ENCODE measurements at places on chromosomes 7 and 10. TPM values are rescaled to one million over a fixed set of nuclear protein-coding genes. Genes with fewer than 3 reads are reported as not detected.

- no peaks in the 10 kb centered on the region for H3K27me3 ChIP-seq
- no peaks in the 10 kb centered on the region for H3K4me1 ChIP-seq
- no peaks in the 10 kb centered on the region for H3K36me3 ChIP-seq
- DNase-seq = no peak
- no peak overlapping the region for H3K4me3 ChIP-seq
Observed at GRCh38 chr10:67722113-67722512, 26.1 kb upstream of the CTNNA3 start.

DNA sequence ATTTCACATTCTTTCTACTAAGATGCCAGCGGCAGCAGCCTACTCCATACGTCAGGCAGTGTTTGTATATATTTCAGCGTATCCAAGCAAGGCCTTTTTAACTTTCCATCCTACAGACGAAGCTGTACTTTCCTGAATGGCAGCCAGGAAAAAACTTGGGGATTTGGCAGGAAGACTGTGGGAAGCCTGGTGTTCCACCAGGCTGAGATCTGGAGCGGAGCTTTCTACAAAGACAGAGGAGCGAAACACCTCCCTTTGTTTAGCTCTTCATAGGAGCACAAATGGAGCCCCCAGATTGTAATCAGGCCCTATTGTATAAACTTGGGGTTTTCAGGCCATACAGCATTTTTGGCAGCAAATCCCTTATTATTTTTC is 143.8 kb downstream of the TES start:
- no peaks in the 10 kb centered on the region for H3K27me3 ChIP-seq
- H3K4me1 ChIP-seq = peaks cover 57% of the 10 kb centered on the region
- H3K4me3 ChIP-seq = peak overlapping the region; percentile 29
- peak overlapping the region; percentile 82 for H3K27ac ChIP-seq
- H3K36me3 ChIP-seq = no peaks in the 10 kb centered on the region
- no peak for DNase-seq

- peak; percentile 92 for DNase-seq
- H3K4me1 ChIP-seq = peaks cover 56% of the 10 kb centered on the region
- H3K27me3 ChIP-seq = peaks cover 46% of the 10 kb centered on the region
- peak overlapping the region; percentile 42 for H3K4me3 ChIP-seq
Observed at GRCh38 chr10:93072713-93073538, 767 bp upstream of the CYP26A1 start.

- peaks cover 50% of the 10 kb centered on the region for H3K36me3 ChIP-seq
- no peak overlapping the region for H3K27ac ChIP-seq
- H3K4me1 ChIP-seq = no peaks in the 10 kb centered on the region
Observed at GRCh38 chr7:99898836-99899235, 20.5 kb downstream of the TRIM4 start.

- H3K27ac ChIP-seq = no peak overlapping the region
- H3K4me1 ChIP-seq = no peaks in the 10 kb centered on the region
- no peaks in the 10 kb centered on the region for H3K36me3 ChIP-seq
- no peaks in the 10 kb centered on the region for H3K27me3 ChIP-seq
Observed at GRCh38 chr7:142231716-142232115, 26.1 kb downstream of the PRSS58 start.

- no peak for DNase-seq
- no peaks in the 10 kb centered on the region for H3K36me3 ChIP-seq
- H3K27me3 ChIP-seq = no peaks in the 10 kb centered on the region
- no peak overlapping the region for H3K27ac ChIP-seq
- no peak overlapping the region for H3K4me3 ChIP-seq
- no peaks in the 10 kb centered on the region for H3K4me1 ChIP-seq
Observed at GRCh38 chr10:71790749-71791440, 17.6 kb upstream of the VSIR start.

DNA sequence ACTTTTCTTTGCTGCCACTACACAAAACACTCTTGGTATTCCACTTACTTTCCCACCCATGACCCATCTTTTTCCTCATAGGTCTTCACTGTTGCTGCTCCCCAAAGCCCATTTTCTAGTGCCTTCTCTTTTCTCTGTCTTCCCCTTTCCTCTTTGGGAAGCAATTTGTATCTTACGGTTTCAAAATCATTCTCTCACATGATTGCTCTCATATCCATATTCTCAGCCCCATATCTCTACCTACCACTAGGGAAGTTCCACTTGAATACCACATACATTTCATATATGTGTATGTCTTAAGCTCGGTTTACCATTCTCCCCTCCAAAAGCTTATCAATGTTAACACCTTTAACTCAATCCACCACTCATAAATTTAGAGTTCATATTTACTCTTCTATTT is 3.2 kb upstream of the UBE2D1 start:
- no peak overlapping the region for H3K4me3 ChIP-seq
- no peak for DNase-seq
- no peak overlapping the region for H3K27ac ChIP-seq
- no peaks in the 10 kb centered on the region for H3K36me3 ChIP-seq

- H3K4me1 ChIP-seq = no peaks in the 10 kb centered on the region
- no peaks in the 10 kb centered on the region for H3K36me3 ChIP-seq
- DNase-seq = no peak
- no peak overlapping the region for H3K27ac ChIP-seq
- H3K27me3 ChIP-seq = no peaks in the 10 kb centered on the region
Observed at GRCh38 chr7:146214842-146215241, 98.2 kb downstream of the CNTNAP2 start.

- H3K27me3 ChIP-seq = no peaks in the 10 kb centered on the region
- no peak overlapping the region for H3K27ac ChIP-seq
- H3K4me3 ChIP-seq = no peak overlapping the region
Observed at GRCh38 chr7:17038783-17039170, 157.0 kb upstream of the AGR3 start.

DNA sequence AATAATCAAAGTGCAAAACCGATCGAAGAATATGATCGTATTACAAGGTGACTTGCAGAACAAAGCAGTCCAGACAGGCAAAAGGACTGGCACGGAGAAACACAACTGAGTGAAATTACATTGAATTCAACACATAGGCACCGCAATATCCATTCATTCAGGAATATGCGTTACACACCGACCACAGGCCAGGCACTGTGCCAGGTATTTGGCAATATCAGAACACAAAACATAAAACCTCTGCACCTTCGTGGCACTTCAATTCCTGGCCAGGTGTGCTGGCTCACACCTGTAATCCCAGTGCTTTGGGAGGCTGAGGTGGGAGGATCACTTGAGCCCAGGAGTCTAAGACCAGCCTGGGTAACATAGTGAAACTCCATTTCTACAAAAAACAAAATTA is 187.9 kb downstream of the DIP2C start:
- H3K36me3 ChIP-seq = no peaks in the 10 kb centered on the region
- DNase-seq = no peak
- H3K27me3 ChIP-seq = no peaks in the 10 kb centered on the region

DNA sequence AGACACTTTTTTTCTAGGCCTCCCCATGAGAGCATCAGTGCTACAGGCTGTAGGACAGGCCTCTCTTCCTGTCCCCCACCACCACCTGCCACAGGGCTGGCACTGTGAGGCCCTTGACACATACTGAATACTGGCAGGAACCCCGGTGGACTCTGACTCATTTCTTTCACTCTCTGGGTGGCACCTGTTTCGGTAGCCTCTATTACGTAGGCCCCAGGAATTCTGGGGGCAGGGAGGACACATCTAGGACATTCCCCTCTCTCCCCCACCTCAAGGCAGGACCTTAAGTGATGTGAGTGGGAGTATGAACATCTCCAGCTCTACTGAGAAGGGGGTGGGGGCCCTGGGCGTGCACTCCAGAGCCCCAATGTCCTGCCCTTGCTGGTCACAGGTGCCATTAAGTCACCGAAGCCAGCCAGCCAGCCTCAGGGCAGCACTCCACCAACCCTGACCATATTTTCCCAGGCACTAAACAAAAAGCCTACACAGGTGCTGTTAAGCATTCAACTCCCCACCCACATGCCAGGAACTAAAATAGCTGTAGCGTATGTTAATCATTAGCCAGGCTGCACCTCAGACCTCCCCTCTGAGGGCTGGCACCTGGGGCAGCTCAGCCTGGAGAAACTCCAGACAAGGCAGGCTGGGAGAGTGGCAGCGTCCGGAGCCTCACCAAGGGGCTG is 8.9 kb downstream of the ANXA11 start:
- no peaks in the 10 kb centered on the region for H3K36me3 ChIP-seq
- no peaks in the 10 kb centered on the region for H3K27me3 ChIP-seq
- no peak overlapping the region for H3K4me3 ChIP-seq
- DNase-seq = no peak
- peak overlapping the region; percentile 73 for H3K27ac ChIP-seq

Gene DLX6
- not detected for total RNA-seq

Gene BHLHA15
- not detected for total RNA-seq

Data from esophagus muscularis mucosa (tissue), 4 donors.